ENCODE measurements at places on chromosomes 3 and 15. TPM values are rescaled to one million over a fixed set of nuclear protein-coding genes. Genes with fewer than 3 reads are reported as not detected.

The IL16 gene
- 242 TPM for total RNA-seq

The RARB gene
- not detected for total RNA-seq

DNA sequence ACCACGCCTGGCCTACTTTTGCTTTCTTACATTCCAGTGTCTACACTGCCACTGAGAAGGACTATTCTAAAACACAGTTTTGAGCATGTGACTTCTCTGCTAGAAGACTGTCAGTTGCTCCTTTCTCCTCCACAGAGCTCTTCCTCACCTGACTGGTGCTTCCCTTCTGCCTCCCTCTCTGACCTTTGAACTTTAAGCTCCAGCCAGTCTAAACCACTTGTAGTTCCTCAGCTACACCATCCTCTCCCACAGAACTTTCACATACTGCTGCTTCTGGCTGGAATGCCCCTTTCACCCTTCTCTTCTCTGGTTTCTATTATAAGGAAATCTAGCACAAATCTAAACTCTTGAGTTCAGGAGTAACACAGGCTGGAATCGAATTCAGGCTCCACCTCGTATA is 9.1 kb downstream of the NCEH1 start:
- DNase-seq: no peak

DNA sequence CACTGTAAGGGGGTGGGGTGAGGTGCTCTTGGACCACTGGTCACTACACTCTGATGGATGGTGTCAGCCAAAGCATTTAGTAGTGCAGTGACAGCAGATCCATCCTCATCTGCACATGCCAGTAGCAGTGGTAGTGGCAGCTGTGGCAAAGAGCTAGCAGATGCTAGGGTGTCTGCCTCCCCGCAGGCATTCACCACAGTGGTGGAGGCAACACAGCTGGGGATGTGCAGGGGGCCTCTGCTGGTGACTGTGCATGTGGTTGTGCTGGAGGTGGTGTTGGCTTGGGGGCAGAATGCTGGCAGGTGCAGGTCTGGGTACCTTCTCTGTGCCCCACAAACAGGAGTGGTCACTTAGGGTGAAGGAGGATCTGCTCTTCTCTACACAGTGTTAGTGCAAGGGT is 19.4 kb upstream of the DCUN1D1 start:
- no peak for DNase-seq

DNA sequence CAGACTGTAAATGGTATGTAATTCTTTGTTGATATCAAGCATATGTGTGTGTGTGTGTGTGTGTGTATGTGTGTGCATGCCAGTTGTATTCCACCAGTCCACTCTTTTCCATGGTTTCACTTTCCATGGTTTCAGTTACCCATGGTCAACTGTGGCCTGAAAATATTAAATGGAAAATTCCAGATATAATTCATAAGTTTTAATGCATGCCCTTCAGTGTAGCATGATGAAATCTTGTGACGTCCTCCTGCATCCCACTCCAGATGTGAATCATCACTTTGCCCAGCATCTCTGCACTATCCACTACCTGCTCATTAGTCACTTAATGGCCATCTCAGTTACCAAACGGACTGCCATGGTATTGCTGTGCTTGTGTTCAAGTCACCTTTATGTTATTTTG is 215.9 kb downstream of the GBE1 start:
- DNase-seq: no peak

DNA sequence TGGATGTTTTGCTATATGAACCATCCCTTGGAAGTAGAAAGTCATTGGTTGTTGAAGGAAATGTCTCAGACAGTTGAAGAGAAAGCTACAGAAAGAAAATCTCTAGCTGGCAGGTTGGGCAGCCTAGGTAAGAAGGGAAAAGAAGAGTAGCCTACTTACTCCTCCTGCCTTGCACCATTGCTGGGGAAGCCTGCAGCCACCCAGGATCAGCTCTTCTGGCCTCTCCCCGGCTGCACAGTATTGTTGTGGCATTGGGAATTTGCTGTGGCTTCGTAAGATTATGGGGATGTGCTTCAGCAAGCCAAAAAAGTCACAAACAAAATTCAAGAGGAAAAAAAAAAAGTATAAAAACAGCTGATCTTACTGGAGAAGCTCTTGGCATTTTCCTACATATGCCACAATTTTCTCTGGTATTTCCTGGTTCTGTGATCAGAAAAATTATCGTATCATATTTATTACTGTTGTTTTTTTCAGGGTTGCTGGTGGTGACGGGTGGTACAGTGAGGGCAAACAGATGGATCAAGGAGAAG is 154.2 kb downstream of the TIGIT start:
- no peak for DNase-seq

DNA sequence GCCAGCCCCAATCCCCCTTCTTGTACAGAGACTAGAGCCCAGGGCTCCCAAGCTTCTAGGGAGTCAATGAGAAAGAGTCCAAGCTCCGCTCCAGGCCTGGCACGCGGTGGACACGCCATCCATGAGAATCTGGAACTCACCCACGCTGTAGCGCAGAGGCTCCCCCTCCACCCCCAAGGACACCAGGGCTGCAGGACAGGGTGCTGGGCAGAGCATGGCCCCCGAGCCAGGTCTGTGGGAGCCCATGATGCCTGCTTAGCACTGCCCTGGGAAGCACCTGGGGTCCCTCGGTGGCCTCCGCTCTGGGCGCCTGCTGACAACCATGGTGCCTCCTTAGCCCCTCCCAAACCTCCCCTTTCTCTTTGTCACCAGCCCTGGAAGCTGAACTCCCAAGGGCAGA is 28.5 kb downstream of the ACSBG1 start:
- peak; percentile 0 for DNase-seq

DNA sequence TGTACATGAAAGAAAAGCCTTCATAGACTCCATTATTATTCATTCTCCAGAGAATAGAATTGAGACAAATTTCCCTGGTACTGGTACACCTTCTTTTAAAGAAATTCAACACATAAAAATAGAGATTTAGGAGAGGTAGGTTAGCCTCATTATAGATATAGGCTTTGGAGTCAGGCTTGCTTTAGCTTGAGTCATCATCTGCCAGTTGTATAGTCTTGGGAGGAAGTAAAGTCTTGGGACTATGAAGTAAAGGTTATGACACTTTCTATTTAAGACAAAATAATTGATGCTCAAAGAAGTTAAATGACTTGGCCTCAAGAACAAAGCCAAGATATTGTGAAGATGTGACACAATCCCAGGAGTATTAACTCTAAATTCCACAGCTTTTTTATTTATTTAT is 4.3 kb downstream of the HRG start:
- no peak for DNase-seq

DNA sequence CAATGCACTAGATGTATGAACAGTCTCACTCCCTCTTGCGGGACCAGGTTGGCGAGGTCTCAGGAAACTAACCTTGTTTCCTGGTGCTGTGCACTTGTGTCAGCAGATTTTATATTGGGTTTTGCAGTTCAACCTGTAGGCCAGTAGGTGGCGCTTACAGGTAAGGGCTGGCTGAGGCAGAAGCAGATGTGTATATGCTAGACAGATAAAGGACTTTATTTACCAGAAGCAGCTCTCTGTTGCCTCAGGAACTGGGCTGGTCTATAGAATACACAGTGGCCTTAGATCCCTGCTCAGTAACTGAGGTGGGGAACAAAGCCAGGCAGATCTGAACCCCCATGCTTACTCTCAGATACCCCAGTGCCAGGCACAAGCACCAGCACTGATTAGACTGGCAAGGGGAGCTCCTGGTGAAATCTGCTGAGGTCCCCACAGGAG is 296.8 kb downstream of the DOCK3 start:
- DNase-seq: peak; percentile 76

DNA sequence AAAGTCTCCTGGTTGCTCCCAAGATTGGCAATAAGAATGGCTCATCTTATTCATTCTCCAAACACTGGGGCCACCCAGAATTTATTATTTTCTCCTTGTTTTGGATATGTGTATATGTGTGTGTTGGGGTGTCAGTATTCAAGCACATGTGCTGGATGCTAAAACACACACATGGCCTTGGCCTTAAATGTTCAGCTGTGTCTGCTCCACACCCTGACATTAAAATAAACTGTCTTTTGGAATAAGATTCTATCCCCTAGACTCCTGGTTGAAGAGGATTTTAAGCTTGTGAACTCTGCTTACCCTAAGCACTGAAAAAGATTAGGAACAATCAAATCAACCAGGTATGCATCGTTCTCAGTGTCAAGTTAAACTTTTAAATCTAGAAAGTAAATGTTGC is 382.9 kb upstream of the MCTP2 start:
- no peak for DNase-seq

The GOLGA6L25 gene
- total RNA-seq: not detected

GRCh38 chr3:99114565-99115291 is 213.2 kb upstream of the DCBLD2 start:
- no peak for DNase-seq

The IGF2BP2 gene
- total RNA-seq: 0.62 TPM

- DNase-seq: no peak
Measured at GRCh38 chr3:62625268-62625667, 249.9 kb downstream of the CADPS start.

DNA sequence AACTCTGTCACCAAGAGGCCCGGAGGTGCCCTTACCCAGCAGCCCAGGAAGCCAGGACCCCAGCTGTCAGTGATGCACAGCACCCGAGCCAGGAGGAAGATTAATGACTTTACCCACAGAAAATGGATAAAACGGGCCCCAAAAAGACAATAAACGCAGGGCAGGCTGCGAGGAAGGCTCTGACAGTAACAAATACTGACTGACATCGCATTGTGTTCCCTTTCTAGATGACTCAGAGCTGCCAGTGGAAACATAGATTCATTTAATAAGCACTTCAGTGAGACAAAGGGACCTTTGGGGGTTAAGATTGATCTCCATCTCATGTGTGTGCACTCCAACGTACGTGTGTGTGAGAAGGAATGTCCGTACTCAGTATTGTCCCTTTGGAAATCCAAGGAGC is 225.3 kb upstream of the PPP2R3A start:
- DNase-seq: no peak

DNA sequence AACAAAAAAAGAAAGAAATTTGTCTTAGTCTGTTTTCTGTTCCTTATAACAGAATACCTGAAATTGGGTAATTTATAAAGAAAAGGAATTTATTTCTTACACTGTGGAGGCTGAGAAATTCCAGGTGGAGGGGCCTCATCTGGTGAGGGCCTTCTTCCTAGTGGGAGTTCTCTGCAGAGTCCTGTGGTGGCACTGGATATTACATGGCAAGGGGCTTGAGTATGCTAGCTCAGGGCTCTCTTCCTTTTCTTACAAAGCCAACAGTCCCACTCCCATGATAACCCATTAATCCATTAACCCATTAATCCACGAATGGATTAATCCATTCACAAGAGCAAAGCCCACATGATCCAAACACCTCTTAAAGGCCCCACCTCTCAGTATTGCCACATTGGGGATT is 2.9 kb upstream of the SATB1 start:
- DNase-seq: no peak

DNA sequence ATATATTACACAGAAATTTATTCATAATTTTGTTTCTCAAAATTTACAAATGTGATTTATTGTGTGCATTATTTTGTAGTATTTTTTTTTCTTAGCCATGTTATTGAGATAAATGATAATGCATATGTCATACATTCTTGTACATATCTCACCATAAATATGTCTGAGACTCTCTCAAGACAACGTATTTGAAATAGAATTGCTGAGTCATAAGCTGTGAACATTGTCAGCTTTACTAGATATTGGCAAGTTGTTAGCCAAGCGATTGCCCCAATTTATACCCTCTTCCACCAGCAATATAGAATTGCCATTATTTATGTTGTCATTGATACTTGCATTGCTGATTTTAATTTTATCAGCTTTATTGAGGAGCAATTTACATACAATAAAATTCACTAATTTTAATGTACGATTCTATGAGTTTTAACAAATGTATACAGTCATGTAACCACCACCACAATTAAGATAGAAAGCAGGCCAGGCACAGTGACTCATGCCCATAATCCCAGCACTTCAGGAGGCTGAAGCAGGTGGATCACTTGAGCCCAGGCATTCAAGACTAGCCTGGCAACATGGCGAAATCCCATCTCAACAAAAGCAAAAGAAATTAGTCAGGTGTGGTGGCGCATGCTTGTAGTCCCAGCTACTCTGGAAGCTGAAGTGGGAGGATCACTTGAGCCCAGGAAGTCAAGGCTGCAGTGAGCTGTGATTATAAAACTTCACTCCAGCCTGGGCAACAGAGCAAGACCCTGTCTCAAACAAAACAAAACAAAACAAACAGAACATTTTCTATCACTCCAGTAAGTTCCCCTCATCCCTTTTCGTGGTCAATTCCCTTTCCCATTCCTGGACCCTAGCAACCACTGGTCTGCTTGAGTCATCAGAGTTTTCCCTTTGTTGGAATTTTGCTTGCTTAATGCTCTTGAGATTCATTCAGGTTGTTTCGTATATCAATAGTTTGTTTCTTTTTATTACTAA is 373.1 kb downstream of the MFSD1 start:
- DNase-seq: no peak

The PDHB gene
- total RNA-seq: 47.6 TPM

GRCh38 chr3:13159890-13160289 is 86.7 kb upstream of the IQSEC1 start:
- DNase-seq: no peak

DNA sequence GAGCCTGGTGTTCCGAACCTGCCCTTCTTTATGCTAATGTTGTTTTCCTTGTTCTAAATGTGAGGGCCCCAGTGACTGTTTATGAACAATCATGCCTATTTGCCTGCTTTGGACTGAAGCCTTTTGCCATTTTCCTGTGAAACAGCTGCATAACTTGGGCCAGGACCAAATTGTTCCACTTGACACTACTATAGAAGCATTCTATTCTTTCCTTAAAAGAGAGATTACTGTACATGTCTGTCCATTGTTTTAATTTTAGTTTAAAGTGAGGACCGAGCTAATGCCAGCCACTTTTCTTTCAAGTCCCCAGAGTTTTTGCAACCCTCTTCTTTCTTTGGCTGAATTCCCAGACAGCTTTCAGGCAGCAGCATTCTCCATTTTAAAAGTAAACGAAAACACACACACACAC is 980.3 kb downstream of the CADM2 start:
- DNase-seq: no peak

The OR4F15 gene
- total RNA-seq: not detected

- DNase-seq: no peak
Measured at GRCh38 chr3:49636883-49637609, 37.1 kb upstream of the APEH start.

The LRRC2 gene
- total RNA-seq: 0.29 TPM

DNA sequence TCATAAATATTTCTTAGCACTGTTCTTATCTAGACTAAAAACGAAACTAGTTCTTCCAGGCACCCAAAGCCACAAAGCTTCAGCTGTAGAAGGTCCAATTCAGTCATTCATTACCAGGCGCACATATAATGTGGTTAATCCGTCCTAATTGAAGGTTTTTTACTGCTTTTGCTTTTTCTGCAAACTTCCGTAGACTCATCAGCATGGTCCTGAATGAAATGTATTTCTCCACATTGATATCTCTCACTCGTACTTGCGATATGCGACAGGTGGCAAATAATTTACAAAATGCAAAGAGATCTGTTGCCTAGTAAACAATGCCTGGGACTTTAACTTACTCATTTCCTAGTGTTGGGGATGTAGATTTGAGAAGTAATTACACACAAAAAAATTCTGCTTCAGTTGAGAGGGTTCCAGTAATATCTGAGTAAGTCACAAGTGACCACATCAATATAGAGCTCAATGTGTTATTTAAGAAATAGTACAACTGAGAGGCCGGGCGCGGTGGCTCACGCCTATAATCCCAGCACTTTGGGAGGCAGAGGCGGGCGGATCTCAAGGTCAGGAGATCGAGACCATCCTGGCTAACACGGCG is 75.0 kb upstream of the MBNL1 start:
- peak; percentile 67 for DNase-seq

The RETNLB gene
- not detected for total RNA-seq

The ARHGEF26 gene
- 0.06 TPM for total RNA-seq

The KCNMB3 gene
- total RNA-seq: 0.60 TPM
